ENCODE measurements at places on chromosomes 4 and X. TPM values are rescaled to one million over a fixed set of nuclear protein-coding genes. Genes with fewer than 3 reads are reported as not detected.

DNA sequence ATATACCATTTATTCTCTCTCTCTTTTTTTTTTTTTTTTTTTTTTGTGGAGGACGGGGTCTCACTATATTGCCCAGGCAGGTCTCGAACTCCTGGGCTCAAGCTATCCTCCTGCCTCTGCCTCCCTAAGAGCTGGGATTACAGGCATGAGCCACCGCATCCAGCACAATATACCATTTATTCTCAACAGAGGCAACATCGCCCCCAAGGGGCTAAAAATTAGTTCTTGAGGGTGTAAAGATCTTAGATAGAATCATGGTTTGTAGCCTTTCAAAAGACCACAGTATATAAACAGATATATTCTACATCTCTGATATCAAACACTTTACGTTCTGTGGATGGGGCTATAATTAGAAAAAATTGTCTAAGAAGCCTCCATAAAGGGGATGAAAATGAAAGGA, 39.8 kb upstream of the TCEAL2 start:
- no peak for DNase-seq

GRCh38 chr4:76969941-76970529, 20.5 kb downstream of the SEPTIN11 start:
- no peak for DNase-seq

DNA sequence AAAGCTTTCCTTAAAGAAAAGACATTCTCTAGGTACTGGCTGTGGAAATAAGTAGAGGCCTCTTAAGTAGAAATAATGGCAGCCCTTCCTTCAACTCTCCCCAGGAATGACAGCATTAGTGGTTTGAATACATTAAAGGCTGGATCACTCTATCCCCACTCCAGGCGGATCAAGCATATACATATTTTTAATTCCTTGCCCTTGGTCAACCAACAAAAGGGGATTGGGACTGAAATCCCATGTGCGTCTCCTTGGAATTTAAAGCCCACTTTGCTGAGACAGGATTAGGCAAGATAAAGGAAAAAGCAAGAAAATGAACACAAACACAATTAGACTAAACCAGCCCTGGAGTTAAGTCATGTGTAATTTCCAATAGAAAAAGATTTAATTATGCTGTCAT, 391.3 kb downstream of the PPP1R2C start:
- no peak for DNase-seq

DNA sequence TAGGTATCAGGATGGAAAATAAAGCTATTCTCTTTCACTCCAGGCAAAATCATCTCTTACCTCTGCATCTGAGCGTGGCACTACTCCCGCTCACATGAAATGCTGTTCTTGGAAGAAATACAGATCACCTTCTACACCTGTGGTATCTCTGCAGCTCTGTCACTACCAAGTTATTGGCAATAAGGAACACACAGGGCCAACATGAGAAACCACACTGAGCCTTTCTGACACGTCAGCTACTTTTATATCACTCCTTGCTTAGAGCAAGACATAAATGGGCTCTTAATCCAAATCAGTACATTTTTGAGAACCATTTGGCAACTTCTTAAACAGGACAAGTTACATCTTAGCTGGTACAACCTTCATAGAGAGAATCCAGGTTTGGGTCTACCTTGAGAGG, 101.8 kb upstream of the GUCY1A1 start:
- no peak for DNase-seq

VEGFC gene
- polyA plus RNA-seq: 47.7 TPM

SGCB gene
- polyA plus RNA-seq: 23.3 TPM

CCDC160 gene
- polyA plus RNA-seq: not detected

GRIA3 gene
- polyA plus RNA-seq: 27.7 TPM

HSD17B13 gene
- polyA plus RNA-seq: 0.07 TPM
